Left hindlimb (tissue), 1 donor: ENCODE measurements at places on chromosomes 1 and 21.
A peak's percentile ranks its signal among the peaks of the same experiment; 100 is the strongest.

- no peak for DNase-seq
Measured at GRCh38 chr1:107748531-107748930, 216.4 kb downstream of the VAV3 start.

- no peak for DNase-seq
Measured at GRCh38 chr1:54699936-54700525, 15.6 kb upstream of the TTC4 start.

DNA sequence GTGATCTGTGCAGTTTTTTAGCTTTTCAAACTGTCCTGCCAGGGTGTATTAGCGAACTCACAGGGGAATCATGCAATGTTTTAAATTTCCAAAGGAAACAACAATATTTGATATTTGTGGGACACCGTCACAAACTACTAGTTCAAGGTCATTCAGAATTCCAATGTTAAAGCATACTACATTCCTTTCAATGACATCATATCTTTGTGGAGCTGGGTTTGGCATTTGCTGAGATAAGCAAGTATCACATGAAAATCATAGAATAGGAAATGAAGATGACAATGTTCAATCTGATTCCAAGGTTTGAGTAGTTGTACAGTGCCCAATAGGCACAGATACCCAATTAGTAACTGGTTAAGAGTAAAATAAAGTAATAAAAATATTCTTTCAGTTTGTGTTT lies 35.6 kb downstream of the NUF2 start:
- no peak for DNase-seq

- peak; percentile 39 for DNase-seq
Measured at GRCh38 chr21:36820176-36821031, 121.5 kb downstream of the SIM2 start.

- DNase-seq: no peak
Measured at GRCh38 chr21:46020581-46020980, 39.0 kb downstream of the COL6A1 start.

GRCh38 chr21:31220575-31220974 lies 123.5 kb downstream of the TIAM1 start:
- DNase-seq: no peak

GRCh38 chr1:72184099-72184701 lies 98.1 kb downstream of the NEGR1 start:
- DNase-seq: no peak

- DNase-seq: peak; percentile 35
Measured at GRCh38 chr1:234715252-234716014, 105.5 kb upstream of the IRF2BP2 start.

- DNase-seq: peak; percentile 91
Measured at GRCh38 chr1:153506831-153507413, 28.9 kb downstream of the S100A6 start.

GRCh38 chr21:38032082-38032801 lies 116.0 kb upstream of the KCNJ6 start:
- DNase-seq: no peak

GRCh38 chr1:160357286-160358002 lies 9.4 kb upstream of the NHLH1 start:
- DNase-seq: no peak

- DNase-seq: no peak
Measured at GRCh38 chr1:59138402-59138801, 158.5 kb upstream of the FGGY start.

DNA sequence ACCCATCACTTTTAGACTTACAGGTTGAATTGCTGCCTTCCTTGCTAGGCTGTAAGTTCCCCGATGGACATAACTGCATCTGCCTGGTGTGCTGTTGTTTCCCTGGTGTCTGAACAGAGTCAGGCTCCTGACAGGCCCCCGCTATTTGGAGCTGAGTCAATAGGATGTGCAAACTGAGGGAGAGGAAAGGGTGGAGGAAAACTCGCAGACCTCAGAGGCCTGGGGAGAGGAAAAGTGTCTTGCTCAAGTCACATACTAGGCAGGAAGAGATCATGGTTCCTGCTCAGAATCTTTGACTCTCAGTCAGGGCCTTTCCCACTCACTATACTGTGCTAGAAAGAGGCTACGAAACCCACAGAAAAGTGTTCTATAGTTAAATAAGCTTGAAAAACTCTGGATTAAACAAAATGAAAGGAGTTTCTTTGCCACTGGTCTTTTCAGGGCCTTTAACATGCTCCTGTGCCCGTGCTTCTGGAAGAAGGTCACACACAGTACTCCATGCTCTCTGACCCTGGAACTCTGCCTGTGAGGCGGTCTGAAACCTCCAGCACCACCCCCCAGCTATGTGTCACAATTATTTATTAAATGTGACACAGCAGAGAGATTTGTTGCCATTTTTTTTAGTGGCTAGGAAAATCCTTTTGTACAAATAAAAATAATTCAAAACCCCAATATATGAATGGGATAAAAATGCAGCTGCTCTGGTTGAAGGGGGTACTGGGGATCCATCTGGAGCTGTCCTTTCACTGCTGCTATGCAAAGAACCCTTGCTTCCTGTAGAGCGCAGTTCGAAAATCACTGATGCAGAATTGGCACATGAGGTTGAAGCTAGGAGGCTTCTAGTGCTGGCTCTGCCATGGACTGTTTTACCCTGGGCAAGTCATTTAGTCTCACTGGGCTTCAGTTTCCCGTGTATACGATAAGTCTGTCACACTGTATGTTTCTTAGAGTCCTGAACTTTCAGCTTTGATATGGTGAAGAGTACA lies 20.1 kb upstream of the CDCP2 start:
- no peak for DNase-seq

DNA sequence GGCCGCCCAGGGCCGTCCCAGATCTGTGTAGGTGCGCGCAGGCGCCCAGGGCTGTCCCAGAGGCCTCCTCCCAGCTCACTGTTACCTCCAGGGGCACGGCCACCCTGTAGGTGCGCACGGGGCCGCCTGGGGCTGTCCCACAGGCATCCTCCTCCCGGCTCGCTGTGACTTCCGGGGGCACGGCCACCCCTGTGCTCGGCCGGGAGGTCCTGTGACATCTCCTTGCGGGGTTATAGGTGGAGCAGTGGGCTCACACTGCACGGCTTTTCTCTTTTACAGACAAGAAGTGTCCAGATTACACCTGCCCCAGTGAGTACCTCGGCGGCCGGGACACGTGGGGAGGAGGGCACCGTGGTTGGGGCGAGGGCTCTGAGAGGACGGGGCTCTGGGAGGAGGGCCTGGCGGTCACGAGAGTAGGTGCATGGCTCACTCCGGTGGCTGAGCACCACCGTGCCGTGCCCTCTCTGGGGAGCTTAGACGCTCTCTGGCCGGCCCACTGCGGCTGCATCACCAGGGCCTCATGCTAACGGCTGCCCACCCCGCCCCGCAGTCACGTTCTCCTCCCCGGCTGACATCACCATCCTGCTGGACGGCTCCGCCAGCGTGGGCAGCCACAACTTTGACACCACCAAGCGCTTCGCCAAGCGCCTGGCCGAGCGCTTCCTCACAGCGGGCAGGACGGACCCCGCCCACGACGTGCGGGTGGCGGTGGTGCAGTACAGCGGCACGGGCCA lies 21.4 kb downstream of the COL6A1 start:
- DNase-seq: peak; percentile 23

GRCh38 chr1:195909061-195909460 lies 699.2 kb downstream of the KCNT2 start:
- no peak for DNase-seq

GRCh38 chr1:79259390-79260336 lies 253.1 kb upstream of the ADGRL4 start:
- DNase-seq: no peak

DNA sequence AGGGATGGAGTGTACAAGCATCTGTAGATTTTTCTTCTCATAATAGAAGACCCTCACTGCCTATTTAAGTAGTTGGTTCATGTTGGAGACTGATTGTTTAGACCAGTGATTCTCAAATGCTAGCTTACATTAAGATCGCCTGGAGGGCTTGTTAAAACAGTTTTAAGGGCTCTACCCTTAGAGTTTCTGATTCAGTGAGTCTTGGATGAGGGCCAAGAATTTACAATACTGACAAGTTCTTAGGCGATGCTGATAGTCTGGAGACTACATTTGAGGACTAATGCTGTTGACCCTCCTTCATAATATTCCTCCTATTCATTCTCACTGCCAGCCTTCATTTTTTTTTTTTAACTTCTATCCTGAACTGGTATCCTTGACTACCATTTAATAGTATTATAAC lies 15.2 kb upstream of the AGO3 start:
- DNase-seq: no peak

DNA sequence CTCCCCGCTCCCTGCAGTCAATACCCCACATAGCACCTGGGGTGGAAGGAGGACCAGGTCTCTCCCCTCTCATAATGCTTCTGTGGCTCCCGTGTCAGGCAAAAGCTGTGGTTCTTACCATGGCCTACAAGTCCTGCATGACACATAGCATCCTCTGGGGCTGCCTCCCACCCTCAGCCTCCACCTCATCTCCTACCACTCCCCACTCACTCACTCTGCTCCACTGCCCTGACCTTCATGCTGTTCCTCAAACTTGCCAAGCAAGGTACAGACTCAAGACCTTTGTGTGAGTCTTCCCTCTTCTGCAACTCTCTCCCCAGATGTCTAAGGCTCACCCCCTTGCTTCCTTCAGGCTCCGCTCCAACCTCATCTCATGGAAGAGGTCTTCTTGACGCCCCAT lies 28.0 kb upstream of the VANGL1 start:
- no peak for DNase-seq

DNA sequence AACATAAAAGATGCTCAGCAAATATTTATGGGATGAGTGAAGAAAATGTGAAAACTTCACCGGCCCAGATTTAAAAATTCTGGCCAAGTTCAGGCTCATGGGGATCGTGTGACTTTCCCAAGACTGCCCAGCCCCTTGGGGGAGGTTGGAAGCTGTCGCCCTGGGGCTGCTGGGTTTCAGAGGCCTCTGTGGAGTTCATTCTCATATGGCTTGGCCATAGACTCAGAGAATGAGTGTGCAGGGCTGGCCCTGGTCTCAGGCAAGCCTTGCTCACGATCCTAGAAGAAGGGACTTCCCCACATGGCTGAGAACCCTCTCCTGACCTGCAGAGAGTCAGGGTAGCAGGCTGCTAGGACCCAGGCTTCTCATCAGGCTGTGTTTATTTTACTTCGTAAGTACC lies 24.6 kb downstream of the PADI2 start:
- DNase-seq: no peak

DNA sequence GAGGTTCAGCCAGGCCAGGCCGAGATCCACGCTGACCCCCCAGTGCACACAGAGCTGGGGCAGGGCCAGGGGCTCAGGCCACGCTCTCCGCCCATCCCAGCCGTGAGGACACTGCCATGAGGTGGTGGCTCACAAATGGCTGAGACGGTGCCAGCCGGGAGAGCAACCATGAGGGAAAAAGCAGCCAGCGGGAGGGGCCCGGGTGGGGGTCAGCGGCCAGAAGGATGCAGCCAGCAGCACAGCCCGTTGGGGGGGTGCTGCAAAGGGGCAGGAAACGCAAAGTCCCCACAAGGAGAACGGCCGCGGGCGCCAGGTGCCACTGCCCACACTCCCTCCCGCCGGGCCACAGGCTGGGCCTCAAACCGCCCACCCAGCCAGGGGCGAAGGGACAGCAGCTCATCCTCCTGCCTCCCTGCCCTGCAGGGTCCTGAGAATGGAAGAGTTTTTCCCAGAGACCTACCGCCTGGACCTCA lies 8.3 kb downstream of the TTLL10 start:
- peak; percentile 25 for DNase-seq

DNA sequence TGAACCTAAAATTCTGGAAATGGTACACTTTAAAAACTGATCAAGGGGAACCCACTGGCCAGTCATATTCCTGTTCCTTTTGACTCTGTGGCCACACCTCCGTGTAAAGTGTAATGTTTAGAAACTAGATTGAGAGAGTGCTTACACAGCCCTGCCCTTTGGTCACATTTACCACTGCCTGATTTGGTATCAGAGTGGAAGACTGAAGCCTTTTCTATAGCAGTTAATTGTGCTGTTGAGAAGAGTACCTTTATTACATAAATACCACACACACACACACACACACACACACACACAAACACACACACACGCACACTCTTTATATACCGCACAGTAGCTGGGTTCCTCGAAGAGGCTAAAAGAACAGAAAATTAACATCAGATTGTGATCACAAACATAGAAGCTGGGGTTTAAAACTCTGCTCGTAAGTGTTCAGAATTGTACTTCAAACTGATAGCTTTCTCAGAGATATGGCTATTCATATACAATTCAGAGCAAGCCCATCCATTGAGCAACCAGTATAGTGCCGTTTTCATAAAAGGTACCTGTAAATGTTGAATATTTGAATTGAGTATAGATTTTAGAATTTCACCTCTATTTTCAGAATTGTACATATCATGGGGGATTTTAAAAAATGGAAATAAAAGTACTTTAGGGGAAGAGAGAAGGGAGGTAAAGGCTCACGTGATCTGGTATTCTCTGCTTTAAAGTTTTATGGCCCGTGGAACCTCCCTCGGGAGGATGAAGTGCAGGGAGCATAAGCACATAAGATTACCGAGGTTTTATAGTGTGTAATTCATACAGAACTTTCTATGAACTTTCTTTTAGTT lies 37.5 kb downstream of the CAMTA1 start:
- no peak for DNase-seq

GRCh38 chr1:1534401-1535154 lies 5.8 kb downstream of the TMEM240 start:
- DNase-seq: no peak

- no peak for DNase-seq
Measured at GRCh38 chr21:15763359-15763758, 33.6 kb downstream of the USP25 start.

- no peak for DNase-seq
Measured at GRCh38 chr1:8176279-8176678, 141.6 kb upstream of the SLC45A1 start.

GRCh38 chr21:26154753-26155152 lies 15.8 kb downstream of the APP start:
- no peak for DNase-seq

GRCh38 chr1:58755468-58755872 lies 28.4 kb downstream of the JUN start:
- peak; percentile 68 for DNase-seq

DNA sequence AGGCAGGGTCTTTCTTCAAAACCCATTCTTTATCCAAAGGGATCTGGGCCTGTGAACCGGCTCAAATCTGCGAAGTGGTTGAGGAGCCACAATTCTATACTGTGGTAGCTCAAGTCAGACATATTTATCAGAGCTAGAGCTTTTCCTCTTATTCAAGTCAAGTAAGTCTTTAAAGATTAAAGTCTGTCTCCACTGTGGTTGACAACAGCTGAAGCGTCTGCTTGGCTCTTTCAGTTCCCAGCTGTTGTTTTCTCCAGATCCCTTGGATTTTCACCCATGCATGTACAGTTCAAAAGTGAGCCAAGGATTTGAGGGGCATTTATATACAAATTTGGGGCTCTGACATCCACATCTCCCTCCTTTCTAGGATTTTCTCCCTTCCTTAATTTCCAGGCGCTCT lies 66.9 kb downstream of the C1orf185 start:
- DNase-seq: no peak

DNA sequence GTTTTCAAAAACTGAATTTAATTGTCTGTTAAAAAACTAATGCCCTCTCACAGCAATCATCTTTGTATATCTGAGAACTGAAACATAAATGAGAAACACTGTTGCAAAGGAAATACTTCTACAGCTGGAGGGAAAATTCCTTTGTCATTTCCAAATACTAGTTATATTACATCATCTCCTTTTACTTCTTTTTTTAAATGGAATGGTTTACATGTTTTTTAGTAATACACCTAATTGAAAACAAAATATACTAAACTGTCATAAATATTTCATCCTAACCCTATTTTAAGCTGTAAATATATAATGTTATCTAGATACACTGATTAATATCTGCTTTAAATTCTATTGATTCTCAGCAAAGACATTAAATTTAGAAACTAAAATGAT lies 19.1 kb downstream of the CDC42BPA start:
- no peak for DNase-seq
